ENCODE measurements at places on chromosomes 6 and 20.

GRCh38 chr6:170510631-170511030 lies 42.5 kb downstream of the PSMB1 start:
- no peak for DNase-seq

- DNase-seq, result no peak
Observed at GRCh38 chr6:11307226-11307625, 74.8 kb upstream of the NEDD9 start.

GRCh38 chr6:160859822-160860221 lies 131.7 kb upstream of the MAP3K4 start:
- DNase-seq, result no peak

GRCh38 chr6:79810185-79810705 lies 137.1 kb downstream of the ELOVL4 start:
- no peak for DNase-seq

- no peak for DNase-seq
Observed at GRCh38 chr6:162538643-162539064, 188.9 kb downstream of the PRKN start.

- DNase-seq, result no peak
Observed at GRCh38 chr6:50610562-50610961, 102.8 kb upstream of the TFAP2D start.

- no peak for DNase-seq
Observed at GRCh38 chr6:49565855-49566254, 15.4 kb downstream of the C6orf141 start.

DNA sequence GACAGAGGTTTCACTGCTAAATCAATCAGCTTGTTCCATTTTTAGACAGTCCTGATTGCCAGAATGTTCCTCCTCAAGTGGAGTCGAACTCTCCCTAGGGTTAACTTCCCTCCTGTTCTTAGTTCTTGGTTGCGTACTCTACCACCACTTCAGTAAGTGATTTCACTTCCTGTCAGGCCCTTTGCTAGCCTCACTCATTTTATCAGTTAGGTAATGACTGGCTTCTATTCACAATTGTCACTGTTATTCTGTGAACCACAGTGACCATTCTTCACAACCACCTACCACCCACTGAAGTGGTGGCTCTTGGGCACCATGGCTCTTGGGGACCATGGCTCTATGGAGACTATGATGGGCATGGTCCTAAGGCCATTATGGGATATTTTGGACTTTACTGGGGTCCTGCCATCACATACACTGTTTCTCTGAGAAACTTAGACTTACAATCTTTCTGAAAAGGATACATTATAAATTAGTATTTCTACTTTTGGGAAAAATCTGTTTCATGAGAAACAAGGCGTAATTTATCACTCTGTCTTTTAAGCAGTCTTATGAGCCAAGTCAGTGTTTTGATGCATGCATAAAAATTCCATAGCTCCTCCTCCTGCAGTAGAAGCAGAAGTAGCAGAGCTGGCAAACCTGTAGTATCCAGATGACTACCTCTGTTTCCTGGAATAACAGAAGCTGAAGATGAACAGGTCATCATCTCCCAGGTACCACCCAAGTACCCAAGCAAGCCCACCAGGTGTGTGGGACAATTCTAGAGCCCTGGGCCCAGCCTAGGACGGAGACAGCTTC lies 66.3 kb downstream of the ATXN1 start:
- peak; percentile 86 for DNase-seq

DNA sequence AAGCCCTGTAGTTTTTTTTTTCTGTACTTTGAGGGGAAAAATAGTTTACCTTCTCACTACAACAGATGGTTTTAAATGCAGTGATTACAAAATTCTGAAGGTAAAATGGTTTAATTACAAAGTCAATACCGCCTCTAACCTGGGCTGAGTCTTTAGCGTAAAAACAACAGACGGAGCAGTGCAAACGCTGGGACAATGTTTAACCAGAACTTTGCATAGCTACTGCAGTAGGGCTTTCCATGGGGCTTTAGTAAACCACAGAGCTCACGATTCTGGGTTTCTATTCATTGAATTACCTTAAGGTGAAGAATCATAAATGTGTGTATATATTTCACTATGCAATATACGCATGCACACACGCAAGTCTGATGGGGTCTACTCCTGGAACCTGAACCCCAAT lies 77.9 kb downstream of the RFX6 start:
- DNase-seq, result no peak
